ENCODE measurements at places on chromosomes 2 and 18.

DNA sequence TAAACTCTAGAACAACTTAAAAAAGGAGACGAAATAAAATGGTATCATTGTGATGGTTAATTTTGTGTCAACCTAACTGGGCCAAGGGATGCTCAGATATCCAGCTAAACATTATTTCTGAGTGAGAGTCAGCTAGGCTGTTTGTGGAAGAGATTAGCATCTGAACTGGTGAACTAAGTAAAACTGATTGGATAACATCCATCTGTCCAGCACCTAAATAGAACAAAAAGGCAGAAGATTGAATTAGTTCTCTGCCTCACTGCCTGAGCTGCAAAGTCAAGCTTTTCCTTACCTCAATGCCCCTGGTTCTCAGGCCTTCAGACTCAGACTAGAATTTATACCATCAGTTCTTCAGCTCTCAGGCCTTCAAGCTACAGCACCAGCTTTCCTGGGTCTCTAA lies 30.0 kb downstream of the PPP3R1 start:
- no peak for DNase-seq

- no peak for DNase-seq
Observed at GRCh38 chr18:78622907-78623541, 356.6 kb upstream of the SALL3 start.

DNA sequence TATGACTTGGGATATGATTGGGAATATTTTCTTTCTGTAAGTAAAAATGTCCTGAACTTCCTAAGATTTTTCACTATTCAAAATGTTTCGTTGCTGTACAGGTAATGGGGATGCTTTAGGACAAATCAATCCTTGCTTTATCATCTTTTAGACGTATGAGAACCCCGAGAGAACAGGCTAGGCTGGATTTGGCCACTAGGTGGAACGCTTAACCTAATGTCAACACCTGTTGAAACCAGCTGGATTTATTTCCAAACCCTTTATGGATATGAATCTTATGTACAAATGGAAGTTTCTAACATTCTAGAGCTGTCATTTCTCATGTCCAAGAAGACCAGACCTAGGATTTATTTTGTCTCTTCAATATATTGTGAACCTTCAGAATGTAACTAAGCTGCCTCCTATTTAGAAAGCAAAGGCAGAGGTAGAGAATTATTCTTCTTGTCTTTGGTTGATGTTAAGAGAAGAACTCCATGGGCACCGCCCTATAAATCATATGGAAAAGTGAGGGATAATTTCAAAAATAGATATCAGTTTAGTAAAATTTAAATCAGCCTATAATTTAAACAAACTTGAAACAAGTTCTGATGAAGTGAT lies 96.7 kb downstream of the PMAIP1 start:
- no peak for DNase-seq

DNA sequence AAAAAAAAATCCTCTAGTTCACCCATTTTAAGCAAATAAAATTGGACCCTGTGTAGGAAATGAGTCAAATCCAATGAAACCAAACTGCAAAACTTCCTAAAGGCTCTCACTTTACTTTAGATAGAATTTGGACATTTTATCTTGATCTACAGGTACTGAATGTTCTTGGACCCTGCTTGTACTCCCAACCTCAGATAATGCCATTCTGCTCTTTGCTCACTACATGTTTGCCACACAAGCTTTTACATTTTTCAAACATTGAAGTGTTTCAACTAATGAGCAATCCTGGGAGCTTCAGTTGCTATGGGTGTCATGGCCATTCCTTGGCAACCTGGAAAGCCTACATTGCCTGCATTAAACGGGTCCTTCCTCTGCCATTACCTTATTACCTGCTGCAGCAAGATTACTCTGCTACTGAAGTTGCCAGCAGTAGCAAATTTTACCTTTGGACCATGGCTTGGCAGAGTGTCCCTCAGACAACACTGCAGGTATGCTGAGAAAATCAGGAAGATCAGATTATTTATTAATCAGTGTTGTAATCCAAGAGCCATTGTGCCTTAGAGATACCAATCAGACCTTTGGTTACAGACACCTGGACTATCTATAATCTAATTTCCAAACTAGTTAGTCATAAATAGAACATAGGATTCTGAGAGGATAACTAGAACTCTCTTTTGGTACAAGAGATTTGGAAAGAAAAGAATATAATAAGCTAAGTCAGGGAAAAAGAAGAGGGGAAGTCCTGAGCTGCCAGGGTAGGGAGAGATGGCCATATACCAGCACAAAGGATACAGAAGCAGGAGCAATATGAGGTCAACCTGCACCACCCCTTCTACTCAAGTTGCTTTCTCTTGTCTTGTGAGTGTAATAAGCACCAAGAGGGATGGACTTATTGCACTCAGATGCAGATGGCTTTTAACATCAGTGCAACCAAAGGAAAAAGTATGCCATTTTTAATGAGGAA lies 293.3 kb upstream of the TFPI start:
- no peak for DNase-seq

DNA sequence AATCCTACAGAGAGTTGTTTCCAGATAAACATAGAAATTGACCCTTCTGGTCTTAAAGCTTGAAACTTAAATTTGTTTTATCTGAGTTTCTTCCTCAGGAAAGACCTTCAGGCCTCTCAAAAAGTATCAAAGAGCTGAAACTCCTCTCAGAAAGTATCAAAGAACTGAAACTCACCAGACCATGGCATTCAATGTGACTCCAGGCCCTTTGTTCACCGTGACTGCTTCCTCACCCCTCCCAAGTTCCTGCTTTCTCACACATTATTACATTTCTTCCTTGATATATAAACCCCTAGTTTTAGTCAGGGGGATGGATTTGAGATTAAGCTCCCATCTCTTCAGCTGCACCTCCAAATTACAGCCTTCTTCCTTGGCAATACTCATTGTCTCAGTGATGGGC lies 6.0 kb downstream of the ANKMY1 start:
- no peak for DNase-seq

DNA sequence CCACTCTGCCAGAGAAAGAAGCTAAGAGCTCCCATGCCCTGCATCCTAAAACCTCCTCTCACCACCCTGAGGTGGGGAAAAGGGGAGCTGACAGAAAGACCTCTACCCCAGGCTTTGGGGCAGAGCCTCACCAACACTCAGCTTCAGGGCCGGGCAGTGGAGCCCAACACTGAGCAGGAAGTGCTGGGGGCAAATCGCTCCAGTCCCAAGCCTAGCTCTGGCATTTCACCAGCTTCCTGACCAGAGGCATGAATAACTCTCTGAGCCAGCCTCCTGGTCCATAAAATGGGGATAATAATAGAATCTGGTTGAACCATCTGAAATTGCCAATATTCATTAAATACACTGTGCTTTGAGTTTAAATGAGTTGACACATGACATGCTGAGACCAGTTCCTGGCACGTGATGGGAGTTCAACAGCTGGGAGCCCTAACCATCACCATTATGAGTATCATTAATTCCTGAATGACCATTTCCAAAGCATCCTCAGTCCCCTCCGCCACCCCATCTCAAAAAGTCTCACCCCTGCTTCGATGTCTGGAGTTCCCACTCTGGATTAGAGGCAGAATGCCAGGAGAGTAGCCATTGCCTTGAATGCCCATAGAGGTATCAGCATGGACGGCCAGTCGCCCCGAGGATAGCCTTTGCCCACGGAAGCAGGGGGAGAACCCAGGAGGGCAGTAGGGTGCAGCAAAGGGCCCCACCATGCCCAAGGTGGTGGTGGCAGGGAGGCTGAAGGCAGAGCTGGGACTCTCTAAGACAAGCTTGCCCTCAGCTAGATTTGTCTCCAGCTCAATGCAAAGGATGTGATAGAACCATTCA lies 153.4 kb downstream of the TNS1 start:
- no peak for DNase-seq

GRCh38 chr2:9235147-9236044 lies 28.8 kb downstream of the ASAP2 start:
- DNase-seq = no peak

- DNase-seq = no peak
Observed at GRCh38 chr2:71498261-71498701, 44.9 kb downstream of the DYSF start.

DNA sequence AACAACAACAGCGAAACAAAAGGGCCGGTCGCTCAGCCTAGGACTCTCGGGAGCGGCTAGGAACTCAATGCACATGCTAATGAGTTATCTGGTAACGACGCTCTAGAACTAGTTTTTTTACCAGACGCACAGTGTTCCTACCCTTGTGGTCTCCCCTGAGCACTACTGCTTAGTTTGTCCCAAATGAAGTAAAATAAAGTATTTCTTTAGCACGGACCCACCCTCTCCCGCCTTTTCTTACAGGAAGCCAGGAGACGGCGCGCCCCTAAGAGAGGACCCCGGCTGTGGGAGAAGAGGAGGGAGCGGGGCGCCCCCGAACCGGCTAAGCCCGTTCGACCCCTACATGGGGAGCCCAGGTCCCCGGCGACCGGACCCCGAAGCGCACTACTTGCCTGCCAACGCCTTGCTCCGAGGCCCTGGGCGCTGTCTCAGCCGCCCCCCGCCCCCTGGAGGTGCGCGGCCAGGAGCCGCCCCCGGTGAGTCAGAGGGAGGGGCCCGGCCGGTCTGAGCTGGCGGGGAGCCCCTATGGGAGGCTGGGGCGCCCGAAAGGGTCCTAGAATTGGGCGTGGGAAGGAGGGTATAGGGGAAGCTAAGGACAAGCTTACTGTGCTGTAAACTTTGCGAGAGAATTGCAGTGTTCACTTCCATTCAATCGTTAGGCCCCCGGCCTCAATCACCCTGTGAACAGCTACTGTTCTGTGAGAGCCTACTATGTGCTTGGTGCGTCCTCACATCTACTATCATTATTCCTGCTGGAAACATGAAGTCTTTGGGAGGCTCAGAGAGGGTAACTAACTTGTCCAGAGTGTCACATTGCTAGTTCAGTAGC lies 3.6 kb upstream of the CAPG start:
- DNase-seq = peak; percentile 29

- no peak for DNase-seq
Observed at GRCh38 chr2:100040906-100041305, 101.5 kb downstream of the AFF3 start.

GRCh38 chr2:219571311-219572236 lies at the start of gene OBSL1:
TSS of gene OBSL1 (minus strand) at chr2:219571539. CDS start at chr2:219571232, 307 bp downstream.
- DNase-seq = no peak

GRCh38 chr2:175468431-175469098 lies 287.1 kb upstream of the ATP5MC3 start:
- DNase-seq = no peak

- no peak for DNase-seq
Observed at GRCh38 chr18:39802648-39803229, 2152.3 kb upstream of the PIK3C3 start.

GRCh38 chr2:42028571-42029148 lies 19.2 kb upstream of the PKDCC start:
- no peak for DNase-seq

DNA sequence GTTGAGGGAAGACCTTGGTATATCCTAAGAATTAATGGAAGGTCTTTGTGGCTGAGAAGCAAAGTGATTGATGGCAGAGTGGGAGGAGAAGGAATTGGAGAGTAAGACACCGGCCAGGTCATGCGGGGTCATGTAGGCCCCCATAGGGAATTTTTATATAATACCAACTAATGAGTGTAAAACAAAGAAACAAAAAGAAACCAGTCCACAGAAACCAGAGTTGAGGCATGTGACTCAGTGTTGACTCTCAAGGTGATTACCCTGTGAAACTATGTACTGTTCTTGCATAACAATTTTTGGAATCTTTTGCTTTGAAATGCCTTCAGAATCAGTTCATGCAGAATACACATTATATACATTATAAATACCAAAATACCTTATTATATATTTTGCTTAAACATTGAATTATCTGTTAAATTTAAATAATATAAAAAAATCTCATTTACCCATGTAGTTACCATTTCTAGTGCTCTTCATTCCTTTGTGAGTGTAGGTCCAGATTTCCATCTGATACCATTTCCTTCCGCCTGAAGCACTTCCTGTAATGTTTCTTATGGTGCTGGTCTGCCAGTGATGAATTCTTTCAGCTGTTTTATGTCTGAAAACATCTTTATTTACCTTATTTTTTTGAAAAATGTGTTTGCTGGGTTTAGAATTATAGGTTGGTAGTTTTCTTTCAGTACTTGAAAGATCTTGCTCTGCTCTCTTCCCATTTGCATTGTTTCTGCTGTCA lies 8.6 kb downstream of the CLIP4 start:
- DNase-seq = no peak

GRCh38 chr18:63588909-63589308 lies 1.8 kb downstream of the SERPINB13 start:
- DNase-seq = no peak

- DNase-seq = no peak
Observed at GRCh38 chr18:8601277-8602032, 7.8 kb upstream of the RAB12 start.

DNA sequence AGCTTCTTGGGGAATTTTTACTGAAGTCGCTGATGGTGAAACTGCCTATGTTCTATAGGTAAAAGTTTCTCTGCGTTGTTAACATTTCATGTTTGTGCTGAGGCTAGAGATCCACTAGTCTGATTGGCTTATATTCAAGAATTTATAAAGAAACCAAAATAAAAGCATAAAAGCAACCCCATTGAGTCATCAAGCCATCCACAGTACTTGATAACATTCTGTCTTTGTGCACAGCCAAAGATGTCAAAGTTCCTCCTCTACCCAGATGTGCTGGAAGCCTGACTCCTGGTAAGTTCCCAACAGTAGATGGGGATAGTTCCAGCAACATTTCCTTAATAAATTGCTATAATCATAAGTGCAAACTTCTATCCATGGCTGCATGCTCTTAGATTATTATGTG lies 107.8 kb downstream of the TANC1 start:
- DNase-seq = no peak

DNA sequence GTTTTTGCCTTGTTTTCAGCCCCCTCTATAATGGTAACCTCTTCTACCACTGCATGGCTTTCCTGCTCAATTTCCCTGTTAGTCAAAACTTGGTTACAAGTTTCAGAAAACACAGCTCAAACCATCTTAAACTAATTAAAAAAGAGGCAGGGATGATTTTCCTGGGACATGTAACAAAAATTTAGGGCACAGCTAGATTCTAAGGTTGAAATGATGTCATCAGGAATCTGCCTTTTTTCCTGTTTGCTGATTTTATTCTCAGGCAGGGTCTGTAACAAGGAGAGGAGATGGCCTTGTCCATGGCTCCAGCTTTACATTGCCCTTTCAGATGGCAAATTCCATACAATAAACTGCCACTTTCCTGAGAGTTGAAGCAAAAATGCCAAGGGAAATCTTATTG lies 157.9 kb upstream of the CREB1 start:
- DNase-seq = no peak

- no peak for DNase-seq
Observed at GRCh38 chr18:13051159-13051558, 60.0 kb downstream of the CEP192 start.

GRCh38 chr2:10590742-10591141 lies 99.0 kb downstream of the NOL10 start:
- no peak for DNase-seq

DNA sequence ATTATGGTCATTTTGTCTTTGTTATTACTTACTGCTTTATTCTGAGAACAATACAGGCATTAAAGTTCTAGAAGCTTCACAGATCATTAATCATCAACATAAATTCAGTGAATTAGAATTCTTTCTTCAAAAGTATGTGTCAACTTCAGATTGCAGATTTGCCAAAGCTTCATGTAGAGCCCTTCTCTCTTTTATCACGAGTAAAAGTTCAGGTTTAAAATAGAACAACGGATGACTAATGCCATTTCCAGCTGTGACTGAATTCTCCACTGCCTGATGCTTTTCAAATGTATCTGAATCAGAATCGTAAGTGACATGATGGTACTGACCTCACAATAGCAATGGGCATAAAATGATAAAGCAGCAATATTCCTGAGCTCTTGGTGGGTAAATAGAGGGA lies 116.0 kb downstream of the ABCA12 start:
- no peak for DNase-seq

GRCh38 chr2:36677386-36677785 lies 19.1 kb upstream of the VIT start:
- no peak for DNase-seq

- no peak for DNase-seq
Observed at GRCh38 chr2:56502616-56503015, 318.8 kb downstream of the CCDC85A start.
